ENCODE measurements at places on chromosomes 3 and 15.

DNA sequence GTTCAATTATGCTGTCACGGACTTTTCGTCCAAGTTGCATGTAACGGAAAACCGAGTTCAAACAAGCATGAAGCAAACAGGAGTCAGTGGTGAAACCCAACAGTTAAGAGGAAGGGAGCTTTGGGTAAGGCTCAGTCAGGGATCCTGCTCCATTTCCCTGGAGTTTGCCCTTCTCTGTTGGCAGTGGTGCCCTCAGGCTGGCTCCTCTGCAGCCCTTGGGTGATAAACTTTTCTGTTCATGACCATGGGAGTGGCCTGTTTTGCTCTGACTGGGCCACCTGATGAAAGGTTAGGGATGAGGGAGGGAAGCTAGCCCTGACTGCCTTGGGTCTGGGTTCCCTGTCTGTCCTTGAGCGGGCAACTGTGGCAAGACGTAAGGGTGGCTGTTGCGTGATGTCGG, 16.1 kb downstream of the CHAC1 start:
- no peak for DNase-seq

DNA sequence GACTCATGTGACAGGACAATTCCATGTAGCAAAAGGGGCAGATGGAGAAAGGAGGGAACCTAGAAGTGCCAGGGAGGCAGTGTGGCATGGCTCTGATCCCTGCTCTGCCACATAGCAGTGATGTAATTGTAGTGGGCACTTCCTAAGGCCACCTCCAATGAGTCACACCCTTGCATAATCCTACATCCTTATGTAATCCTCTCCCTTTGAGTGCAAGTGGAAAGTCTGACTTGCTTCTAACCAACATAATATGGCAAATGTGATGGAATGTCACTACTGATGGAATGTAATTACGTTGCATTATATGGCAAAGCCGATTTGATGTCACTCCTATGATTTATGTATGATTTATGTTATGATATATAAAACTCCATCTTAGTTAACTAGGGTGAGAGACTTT, 72.9 kb upstream of the ATP2C1 start:
- DNase-seq, result no peak

GRCh38 chr3:108524537-108524936, 14.1 kb upstream of the MYH15 start:
- no peak for DNase-seq

- DNase-seq, result no peak
These were observed 9.2 kb upstream of the DENND4A start for GRCh38 chr15:65801229-65801805.

DNA sequence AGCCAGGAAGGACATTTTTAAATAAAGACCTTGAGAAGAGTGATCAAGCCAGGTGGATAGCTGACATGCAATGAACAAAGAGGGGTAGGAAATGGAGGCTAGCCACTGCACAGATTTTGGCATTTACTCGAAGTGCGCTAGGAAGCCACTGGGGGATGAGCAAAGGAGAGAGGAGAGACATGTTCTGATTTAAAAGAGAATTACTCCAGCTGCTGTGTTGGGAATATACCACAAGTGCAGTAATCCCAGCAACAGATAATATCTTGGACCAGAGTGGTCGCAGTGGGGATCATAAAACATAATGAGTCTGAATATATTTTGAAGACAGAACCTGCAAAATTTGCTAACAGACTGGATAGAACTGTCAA, 19.9 kb downstream of the KPNA4 start:
- DNase-seq, result no peak

GRCh38 chr15:30973379-30973778, 18.0 kb downstream of the MTMR10 start:
- no peak for DNase-seq

- DNase-seq, result no peak
These were observed 179.4 kb upstream of the DPH6 start for GRCh38 chr15:35725353-35725752.

DNA sequence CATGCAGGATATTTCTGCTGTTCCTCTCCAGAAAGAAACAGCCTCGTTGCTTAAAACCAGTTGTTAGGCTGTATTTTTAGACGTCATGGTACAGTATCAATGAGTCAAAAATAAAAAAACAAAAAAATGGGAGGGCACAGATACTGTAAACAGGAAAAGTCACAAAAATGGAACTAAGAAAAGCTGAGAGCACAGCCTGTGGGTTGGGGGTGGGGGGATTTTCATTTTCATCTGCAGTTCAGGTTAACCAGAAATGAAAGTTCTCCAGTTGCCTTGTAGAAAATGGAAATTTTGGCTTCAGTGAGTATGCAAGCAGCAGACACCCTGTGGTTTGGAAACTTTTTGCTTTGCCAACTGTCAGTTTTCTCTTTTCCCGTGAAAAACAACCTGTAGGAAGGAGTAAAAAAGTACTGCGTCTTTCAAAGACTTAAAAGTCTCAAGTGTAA, 59.0 kb downstream of the FRMD4B start:
- DNase-seq, result no peak

DNA sequence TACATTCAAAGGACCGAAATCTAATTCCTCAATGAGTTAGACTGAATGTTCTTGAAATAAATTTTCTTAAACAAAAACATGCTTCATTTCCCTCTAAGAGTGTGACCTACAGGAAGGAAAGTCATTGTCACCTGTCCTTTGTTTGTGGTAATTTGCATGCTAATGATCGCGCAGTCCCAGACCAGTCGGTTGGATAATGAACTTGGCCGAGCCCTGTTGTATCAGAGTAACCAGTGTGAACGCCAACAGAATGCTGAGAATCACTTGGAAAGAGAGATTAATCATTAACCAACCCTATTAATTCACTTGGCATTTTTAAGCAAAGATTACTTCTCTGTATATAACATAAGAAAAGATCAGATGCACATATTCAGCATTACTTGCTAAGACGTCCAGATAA, 8.1 kb upstream of the ARNT2 start:
- DNase-seq, result no peak

DNA sequence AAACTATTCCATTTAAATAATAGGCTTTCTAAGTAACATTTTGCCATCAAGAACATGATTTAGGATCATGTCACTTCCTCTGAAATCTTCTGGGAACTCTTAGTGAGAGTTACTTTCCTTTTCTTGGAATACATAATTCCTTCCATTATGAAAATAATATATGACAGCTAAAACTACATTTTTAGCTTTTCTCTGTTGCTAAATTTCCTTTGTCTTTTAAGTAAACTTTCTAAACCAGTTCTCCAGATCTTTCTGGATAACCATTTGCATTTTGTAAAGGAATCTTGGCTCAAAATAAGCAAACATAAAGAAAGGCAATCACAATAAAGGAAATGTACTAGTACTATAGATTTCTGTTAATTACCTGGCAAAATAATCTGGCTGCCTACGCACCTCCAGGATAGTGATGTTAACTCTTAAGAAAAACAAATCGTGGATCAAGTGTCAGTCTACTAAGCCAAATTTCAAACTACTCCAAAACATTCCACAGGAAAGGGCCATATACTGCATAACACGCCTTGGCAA, 165.7 kb downstream of the ZNF385D start:
- no peak for DNase-seq

DNA sequence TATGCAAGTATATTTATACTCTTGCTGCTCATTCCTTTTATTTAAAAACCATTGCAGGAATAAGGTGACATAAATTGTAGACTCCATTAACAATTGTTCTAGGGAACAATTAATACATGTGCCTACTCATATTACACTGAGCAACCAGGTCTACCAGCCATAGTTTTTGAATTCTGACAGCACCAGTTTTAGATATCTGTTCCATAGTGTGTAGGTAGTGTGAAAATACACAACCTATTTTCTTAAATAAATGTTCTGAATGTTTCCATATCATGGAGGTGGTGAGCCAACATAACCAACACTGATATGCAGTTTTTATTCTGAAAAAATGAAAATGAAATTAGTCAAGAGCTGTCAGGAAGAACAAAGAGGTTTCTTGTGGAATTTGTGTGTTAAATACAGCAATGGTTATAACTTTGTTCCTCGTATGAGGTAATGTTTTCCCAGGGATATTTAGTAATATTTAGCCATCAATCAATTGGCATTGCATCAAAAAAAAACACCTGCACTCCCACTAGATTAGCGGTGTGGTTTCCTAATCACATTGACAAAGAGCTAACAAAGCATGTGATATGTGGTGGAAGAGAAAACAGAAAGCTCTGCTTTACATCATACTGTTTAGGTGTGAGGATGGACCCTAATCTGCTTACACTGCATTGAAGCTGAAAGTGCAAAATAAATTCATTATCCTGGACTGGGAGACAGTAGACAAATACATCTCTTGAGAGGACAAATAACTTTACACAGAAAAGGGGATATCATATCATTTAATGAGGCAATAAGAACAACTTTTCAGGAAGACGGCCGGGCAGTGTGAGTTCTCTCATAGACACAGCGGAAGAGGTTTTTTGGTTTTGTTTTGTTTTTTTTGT, 369.5 kb upstream of the THBS1 start:
- DNase-seq, result no peak

DNA sequence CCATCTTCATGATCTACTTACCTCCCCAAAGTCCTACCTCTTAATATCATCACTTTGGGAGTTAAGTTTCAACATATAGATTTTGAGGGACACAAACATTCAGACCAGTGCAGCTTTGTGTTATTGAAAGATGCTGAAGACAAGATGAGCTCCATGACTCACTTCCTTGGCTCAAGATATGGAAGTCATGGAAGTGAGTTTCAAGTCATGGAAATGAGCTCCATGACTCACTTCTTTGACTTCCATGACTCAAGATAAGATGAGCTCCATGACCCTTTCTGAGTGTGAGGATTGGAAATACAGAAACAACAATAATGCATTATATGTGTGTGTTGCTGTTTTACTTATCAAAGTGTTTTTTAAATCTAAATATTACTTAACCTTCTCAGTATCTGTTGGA, 170.2 kb upstream of the TPRG1 start:
- peak; percentile 34 for DNase-seq

GRCh38 chr3:38805765-38806386, 10.1 kb downstream of the SCN10A start:
- peak; percentile 62 for DNase-seq

- DNase-seq, result no peak
These were observed 25.6 kb downstream of the SQOR start for GRCh38 chr15:45660231-45660979.

GRCh38 chr3:172630316-172630715, 80.6 kb downstream of the NCEH1 start:
- no peak for DNase-seq

DNA sequence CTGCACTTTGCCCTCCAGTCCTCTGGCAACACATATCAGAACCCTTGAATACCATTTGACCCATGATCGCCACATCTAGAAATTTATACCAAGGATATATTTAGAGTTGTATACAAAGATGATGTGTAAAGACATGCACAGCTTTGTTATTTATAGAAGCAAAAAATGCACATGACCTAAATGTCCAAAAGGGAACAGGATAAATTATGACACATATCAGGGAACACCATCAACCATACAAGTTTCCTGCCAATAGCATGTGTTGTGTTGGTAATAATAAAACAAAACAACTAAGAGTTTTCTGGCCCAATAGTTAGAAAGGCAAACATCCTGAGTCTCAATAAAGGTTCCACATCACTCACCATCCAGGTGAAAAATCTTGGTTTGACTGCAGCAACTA, 51.5 kb downstream of the AAGAB start:
- no peak for DNase-seq

DNA sequence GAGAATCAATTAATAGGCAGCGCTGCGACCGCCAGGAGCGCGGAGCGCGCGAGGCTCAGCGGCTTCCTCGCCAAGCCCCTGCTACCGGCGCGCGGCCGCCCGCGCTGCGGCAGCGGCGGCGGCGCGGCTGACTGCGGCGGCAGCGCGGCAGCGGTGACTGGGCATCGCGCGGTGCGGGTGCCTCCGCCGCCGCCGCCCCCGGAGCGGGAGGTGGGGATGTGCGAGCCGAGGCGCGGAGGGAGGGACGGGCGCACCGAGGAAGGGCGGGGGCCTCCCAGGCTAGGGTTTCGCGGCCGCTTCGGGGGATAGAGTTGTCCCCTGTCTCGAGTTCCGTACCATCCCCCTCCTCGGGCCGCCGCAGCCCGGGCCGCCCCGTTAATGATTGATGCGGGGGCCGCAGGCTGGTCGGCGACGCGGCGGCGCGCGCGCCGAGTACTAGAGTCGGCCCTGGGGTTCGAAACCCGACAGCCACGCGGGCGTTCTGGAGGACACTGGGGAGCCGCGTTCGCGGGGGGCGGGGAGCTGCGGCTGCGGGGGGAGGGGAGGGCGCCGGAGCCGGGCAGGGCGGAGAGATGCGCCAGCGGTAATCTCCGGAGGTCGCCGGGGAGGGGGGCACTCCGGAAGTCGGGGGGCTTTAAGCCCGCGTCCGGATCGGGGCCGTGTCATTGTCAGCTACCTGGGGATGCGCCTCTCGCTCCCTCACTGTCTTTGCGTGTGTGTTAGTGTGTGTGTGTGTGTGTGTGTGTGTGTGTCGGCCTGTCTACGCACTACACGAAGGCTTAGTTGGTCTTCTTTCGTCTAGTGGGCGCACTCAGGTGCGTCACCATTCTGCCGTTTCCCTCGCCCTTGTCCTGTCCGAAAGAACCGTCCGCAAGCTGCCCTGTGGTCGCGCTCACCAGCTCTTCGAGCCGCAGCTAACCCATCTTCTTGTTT, at the start of gene PAQR9:
PAQR9 (minus strand) TSS at position 159 of the 933 bp plus-strand sequence. CDS start 338 bp downstream, outside the sequence.
- no peak for DNase-seq

DNA sequence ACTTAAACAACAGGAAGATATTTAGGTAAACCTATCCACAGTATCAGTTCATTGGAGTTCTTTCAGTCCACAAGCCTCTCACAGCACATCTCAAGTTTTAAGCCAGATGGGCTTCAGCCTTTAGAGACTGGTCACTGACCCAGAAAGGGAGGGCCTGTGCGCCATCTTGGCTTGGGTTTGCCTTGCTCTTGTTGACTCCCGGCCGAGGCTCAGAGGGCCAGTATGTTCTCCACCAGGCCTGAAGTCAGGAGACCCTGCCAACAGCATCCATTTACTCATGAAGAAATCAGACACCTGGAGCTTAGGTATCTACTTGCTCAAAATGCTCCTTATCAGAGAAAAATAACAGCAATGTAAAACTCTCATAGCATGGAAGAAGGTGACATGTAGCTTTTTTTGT, 6.2 kb downstream of the RGMA start:
- DNase-seq, result no peak

DNA sequence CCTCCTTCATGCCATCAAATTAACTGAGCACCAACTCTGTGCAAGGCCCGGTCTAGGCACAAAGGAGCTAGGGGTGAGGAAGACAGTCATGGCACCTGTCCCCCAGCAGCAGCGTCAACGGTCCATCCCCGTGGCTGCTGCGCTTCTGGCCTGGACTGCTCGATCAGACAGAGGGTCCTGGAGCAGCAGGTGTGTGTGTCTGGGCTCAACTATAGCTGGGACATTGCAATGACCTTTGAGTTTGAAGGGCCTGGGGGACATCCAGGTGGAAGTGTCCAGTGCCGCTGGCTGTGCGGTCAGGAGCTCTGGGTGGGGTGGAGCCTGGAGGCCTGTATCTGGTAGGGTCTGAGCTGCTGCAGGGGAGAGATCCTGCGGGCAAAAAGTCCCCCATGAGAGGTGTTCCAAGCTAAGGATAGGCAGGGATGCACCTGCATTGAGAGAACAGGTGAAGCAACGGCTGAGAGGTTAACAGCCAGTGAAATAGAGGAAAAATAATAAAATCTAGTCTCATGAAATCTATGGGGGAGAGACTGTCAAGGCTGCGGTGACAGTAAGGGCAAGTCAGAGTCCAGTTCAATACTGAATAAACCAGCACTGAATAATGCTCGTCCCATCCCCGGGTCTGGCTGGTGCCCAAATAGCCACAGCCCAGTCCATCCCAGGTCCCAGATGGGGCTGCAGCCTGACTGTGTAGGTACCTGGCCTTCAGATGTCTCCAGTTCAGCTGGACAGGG, 25.4 kb upstream of the SLC41A3 start:
- DNase-seq, result no peak

- DNase-seq, result peak; percentile 41
These were observed 83.6 kb upstream of the TSEN2 start for GRCh38 chr3:12400616-12401194.

- no peak for DNase-seq
These were observed 116.9 kb downstream of the CADM2 start for GRCh38 chr3:85075663-85076062.
